CD14-positive monocyte (primary cell): ENCODE measurements at places on chromosomes 13 and 19. TPM values are rescaled to one million over a fixed set of nuclear protein-coding genes. Genes with fewer than 3 reads are reported as not detected.

The TEAD2 gene
- not detected for polyA plus RNA-seq

The LILRA1 gene
- 151 TPM for polyA plus RNA-seq

The KLK6 gene
- polyA plus RNA-seq, result not detected

The RAB3A gene
- polyA plus RNA-seq, result 6.5 and 8.7 TPM in 2 replicates

The ITGBL1 gene
- not detected for polyA plus RNA-seq

DNA sequence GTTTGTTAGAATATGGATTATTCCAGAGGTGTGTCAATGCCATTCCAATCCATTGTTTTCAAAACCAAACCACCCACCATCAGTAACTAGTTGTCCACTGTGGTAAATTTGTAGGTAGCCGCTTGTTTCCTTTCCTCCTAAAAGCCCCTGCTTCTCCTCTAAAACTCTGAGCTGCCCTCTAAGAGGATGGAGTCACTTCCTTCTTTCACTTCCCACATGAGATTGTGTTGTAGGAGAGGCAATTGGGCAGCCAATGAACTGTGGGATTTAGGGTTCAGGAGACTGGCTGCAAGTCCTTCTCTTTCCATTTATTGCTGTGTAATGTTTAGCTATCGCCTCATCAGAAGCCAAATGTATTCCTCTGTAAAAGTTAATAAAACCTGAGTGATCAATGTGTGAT, 49.9 kb upstream of the RFXAP start:
- no peak for DNase-seq

DNA sequence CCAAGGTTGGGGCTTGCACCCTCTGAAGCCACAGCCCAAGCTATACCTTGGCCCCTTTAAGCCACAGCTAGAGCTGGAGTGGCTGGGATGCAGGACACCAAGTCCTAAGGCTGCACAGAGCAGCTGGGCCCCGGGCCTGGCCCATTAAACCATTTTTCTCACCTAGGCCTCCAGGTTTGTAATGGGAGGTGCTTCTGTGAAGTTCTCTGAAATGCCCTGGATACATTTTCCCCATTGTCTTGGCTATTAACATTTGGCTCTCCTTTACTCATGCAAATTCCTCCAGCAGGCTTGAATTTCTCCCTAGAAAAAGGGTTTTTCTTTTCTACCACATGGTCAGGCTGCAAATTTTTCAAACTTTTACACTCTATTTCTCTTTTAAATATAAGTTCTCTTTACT, 93.8 kb upstream of the FGF14 start:
- DNase-seq, result no peak

DNA sequence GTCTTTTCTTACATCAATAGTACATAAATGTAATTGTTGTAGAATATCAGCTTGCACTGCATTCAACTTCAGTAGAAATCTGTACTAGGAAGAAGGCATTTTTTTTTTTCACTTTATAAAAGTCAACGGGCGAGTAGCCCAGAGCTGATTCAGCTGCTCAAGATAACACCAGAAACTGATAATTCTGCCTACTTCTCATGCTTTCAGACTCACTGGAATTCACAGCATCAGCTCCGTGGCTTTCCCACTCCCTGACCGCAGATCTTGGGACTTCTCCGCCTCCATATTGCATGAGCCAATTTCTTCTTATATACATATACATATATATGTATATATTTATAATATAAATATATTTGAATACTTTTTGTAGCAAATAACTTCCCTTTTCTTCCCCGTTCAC, 263.1 kb upstream of the RXFP2 start:
- DNase-seq, result no peak

- no peak for DNase-seq
These were observed 819 bp downstream of the EID2B start for GRCh38 chr19:39531834-39532232.

DNA sequence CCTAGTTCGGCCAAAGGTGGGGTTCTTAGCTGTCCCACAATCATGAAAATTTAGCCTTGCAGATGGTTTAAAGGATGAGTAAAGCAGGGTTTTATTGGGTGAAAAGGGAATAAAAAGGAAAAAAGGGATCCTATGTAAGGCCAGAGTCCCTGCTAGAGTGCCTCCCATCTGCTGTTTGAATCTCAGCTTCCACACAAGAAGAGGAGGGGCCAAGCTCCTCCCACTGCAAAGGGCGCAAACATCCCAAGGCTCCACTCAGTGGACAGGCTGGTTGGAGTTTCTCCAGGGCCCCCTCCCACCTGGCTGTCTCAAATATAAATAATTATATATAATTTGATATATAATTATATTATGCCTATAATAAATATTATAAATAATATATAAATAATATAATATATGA, 1272.1 kb upstream of the PCDH20 start:
- DNase-seq, result no peak

GRCh38 chr19:19260417-19261214, 12.5 kb downstream of the TM6SF2 start:
- no peak for DNase-seq
